Gastroesophageal sphincter (tissue), 4 donors: ENCODE measurements at places on chromosomes 7 and 10.

- ATAC-seq, result peak; percentile 75
Observed at GRCh38 chr7:28096713-28097112, 83.9 kb downstream of the JAZF1 start.

- ATAC-seq, result no peak
Observed at GRCh38 chr10:32271617-32272016, 75.3 kb downstream of the EPC1 start.

GRCh38 chr10:32153931-32154330, 97.7 kb upstream of the KIF5B start:
- ATAC-seq, result no peak

DNA sequence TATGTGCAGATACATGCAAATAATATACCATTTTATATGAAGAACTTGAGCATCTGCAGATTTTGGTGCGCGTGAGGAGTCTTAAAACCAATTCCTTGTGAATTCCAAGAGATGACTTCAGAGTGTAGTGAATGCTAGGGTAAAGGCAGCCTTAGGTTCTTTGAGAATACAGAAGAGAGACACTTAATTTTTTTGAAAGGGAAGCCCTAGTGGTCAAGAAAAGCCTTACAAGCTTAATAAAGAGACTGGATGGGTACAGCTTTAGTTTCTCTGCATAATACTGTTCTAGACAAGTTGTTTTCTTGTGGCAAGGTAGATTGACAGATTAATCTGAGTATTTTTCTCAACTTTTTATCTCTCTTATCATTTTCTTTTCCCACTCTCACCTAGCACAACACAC, 636.5 kb downstream of the DNAJB9 start:
- ATAC-seq, result no peak

DNA sequence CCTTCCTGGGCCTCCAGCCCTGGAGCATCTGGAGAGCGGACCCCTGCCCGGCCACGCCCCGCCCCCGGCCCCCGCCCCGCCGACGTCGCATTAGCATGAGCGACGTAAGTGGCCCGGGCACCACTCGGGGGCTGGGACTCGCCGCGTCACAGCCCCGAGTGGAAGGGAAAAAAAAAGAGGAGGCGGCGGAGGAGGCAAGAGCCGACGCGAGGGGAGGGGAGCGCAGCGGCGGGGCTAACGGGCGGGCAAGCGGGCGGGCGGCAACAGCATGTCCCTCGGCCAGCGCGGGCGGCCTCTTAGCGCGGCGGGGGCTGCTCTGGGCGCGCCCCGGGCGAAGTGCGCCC, at the start of gene SLC18A3:
SLC18A3 (plus strand) TSS at position 197 of the 344 bp plus-strand sequence. CDS start 431 bp downstream, outside the sequence.
- ATAC-seq, result no peak

DNA sequence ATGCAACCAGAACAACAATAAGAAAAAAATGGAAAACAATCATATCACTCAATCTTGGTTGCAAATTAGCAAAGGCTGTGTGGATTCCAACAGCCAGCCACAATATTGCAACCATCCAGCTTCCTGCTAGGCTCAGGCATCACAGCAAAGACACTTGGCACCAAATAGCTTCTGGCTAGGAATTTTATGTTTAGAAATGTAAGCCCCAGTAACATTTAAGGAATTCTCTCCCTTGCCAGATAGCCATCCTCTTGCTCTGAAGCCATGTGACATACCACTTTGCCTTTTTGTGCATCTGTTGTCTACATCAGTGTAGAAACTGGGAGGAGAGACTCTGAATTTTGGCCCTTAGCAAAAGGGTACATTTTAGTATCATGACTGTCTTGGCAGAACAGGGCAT, 22.2 kb downstream of the MKX start:
- peak; percentile 89 for ATAC-seq

DNA sequence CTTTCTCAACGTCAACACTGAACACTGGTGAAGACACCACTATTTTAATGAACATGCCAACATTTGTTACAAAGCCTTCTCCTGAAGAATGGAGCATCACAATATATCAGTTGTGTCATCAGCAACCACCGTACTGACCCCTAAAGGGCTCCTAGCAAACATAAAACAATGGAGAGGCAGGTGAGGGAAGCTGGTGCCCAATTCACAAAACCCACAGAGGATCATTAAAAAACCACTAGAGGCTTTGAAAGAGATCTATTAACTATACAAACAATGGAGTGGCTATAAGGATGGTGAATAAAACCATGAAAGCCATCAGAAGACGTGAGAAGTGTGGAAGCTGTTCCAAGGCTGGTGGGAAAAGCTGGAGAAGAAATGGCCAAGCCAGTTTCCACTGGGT, 150.8 kb downstream of the FAM107B start:
- no peak for ATAC-seq

DNA sequence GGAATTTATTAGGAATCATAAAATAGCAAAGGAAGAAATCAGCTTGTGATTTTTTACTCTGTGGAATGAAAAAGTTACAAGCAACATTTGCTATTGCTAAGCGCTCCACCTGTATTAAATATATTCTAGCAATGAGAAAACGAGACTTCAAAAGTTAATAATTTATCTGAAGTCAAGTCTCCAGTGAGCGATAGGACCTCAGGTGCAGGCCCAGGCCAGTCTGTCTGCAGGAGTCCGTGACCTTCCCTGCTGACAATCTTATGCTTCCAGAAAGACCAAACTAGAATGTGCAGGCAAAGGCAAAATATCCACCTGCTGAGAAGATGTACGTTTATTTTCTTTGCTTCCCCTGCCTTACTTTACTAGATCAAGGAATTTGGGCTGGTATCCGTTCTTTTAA, 22.7 kb downstream of the MRC1 start:
- no peak for ATAC-seq

GRCh38 chr7:121016966-121017365, 28.5 kb downstream of the CPED1 start:
- peak; percentile 56 for ATAC-seq

DNA sequence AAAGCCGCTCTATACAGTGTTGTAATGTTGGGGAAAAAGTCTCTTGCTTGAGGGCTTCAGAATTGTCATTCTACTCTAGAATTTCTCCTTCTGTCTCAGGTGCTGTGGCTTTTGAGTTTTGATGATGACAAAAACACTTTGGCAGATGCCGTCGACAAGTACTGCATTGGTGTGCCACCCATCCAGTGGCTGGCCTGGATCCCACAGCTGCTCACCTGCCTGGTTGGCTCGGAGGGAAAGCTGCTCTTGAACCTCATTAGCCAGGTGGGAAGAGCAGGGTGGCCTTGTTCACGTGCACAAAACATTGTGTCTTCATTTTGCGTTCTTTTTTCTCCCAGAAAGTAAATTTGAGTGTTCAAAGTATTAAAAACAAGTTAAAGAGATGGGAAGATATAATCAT, 112.0 kb downstream of the TRRAP start:
- no peak for ATAC-seq

DNA sequence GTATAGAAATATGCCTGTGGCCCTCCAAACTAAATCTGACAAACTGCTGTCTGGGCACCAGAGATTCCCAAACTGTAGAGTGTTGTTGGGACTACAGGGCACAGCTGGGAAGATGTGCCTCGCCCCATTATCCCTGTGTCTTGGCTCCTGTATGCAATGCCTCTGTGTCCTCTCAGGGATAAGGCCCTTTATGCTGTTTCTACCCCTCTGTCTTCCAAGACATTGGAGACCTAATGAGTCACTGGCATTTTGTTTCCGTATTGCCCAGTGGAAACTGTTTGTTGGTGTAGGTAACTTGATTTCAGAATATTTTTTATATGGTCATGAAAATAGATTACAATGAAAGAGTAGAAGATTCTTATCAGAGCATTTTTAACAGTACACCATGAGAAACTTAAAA, 183.2 kb downstream of the GLI3 start:
- no peak for ATAC-seq

DNA sequence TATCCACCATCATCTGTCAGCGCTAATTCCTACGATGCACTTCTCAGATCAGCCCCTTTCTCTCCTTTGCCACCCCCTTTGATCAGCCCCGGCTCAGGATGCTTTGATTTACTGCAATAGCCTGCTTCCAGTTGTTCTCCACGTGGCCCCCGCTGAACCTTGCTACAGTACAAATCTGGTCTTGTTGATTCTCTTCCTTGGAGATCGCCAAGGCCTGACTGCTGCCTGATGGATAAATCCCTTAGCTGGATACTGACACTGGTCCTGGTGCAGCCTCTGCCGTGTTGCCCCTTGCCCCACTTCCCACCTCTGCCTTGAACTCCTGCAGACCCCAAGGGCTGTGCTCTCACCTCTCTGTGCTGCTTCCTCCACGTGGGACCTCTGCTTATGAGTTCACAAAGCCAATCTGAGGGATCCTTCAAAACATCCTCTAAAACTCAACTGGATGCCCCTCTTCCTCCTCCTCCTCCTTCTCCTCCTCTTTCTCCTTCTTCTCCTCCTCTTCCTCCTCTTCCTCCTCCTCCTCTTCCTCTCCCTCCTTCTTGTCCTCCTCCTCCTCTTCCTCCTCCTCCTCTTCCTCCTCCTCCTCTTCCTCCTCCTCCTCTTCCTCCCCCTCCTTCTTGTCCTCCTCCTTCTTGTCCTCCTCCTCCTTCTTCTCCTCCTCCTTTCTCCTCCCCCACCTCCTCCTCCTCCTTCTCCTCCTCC, 15.3 kb downstream of the PLXNA4 start:
- no peak for ATAC-seq

- no peak for ATAC-seq
Observed at GRCh38 chr7:28729727-28730126, 228.4 kb downstream of the TRIL start.

- no peak for ATAC-seq
Observed at GRCh38 chr7:99314504-99314903, 11.2 kb upstream of the ARPC1A start.

- no peak for ATAC-seq
Observed at GRCh38 chr7:103704701-103705100, 258.7 kb upstream of the SLC26A5 start.

DNA sequence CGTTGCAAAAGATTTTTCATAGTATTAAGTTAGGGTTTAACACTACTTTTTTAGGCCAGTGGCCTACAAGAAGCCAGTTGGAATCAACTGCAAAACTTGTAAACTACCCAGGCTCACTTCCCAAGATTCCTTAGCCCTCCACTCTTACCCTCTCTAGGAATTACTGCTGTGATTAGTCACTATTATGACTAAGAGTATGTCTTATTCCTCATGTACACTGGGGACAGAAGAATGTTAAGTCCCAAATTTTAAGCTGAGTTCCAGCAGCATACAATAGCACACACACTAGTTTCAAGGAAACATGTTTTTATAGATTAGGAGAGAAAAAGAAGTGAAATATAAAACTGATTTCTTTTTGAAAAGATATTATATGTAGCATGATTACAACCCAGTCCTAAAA, 42.8 kb downstream of the FBXL13 start:
- ATAC-seq, result no peak

DNA sequence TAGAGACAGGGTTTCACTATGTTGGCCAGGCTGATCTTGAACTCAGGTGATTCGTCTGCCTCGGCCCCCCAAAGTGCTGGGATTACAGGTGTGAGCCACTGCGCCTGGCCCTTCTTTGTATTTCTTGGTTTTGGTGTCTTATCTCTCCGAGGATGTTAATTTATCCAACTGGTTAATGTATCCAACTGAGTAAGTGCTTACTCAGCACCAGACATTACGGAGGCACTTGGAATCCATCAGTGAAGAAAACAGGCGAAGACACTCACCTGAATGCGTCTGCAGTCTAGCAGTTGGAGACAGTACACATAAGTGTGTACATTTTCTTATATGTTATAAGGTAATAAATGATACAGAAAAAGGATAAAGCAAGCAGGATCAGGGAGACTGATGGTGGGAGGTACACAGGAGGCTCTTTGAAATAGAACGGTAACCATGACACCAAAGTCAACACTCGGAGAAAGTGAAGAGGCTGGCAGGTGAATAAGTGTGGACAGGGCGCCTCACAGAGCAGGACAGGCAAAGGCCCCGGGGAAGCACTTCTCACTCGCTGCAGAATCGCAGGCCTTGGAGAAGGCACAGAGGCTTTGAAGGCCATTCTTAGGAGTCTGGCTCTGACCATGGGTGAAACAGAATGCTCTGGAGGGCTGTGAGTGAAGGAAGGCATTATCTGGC, 73.1 kb downstream of the LANCL2 start:
- no peak for ATAC-seq

GRCh38 chr7:95421000-95421846, 13.6 kb downstream of the PON2 start:
- ATAC-seq, result no peak

- ATAC-seq, result no peak
Observed at GRCh38 chr10:51231754-51232153, 157.5 kb downstream of the PRKG1 start.

DNA sequence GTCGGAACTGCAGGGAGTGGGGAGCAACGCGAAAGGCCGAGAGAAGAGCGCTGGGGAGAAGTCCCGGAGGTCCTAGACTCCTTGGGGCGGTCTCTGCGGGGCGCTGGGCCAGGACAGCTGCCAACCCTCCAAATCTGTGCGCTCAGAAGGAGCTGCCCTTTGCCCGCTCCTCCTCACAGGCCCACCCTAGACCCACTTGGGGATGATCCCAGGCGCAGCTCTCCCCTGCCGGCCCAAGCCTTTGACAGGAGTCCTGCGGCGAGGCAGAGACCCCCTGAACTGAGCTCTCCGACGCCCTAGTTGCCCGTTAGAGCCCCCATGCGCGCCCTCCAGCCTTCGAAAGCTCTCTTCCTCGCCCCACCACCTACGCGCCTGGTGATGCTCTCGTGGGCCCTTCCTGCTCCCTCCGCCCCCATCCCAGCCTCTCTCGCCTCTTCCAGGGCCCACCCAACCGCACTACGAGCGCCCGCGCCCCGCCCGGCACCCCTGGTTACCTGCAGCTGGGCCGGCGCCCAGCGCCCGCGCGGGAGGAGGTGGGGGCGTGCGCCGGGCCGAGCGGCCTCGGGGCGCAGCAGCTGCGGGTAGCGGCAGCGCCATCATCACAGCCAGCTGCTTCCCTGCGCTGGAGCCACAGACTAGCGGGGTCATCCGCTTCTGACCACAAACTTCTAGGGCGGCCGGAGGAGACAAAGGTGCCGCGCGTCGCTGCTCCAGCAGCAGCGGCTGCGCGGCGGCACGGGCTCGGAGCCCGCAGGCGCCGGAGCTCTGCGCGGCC, 353.4 kb downstream of the DNAJB6 start:
- peak; percentile 9 for ATAC-seq

GRCh38 chr7:101686030-101686429, 56.9 kb upstream of the MYL10 start:
- ATAC-seq, result no peak

GRCh38 chr7:84546403-84546802, 351.8 kb upstream of the SEMA3A start:
- ATAC-seq, result no peak

- no peak for ATAC-seq
Observed at GRCh38 chr10:114874827-114875411, 53.3 kb downstream of the FHIP2A start.

GRCh38 chr7:2049782-2050510, 182.8 kb downstream of the MAD1L1 start:
- no peak for ATAC-seq

DNA sequence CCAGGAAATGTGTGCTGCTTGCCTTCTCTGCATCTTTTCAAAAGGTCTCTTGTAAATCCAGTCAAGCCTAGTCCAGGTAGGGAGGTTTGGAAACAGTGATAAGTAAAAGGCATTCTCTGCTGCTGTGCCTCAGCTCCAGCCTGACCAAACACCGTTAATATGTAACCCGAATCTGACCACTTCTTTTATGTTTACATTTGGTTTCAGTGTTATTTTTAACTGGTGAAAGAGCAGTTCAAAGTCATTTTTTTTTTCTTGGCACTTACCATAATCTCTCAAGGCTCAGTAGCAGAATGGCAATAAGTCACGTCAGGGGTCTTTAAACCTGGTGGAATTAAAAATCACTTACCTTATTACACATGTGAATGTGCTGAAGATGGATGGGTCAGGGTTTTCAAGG, 216.8 kb downstream of the PTEN start:
- no peak for ATAC-seq
